ENCODE measurements at places on chromosomes 11 and 22. TPM values are rescaled to one million over a fixed set of nuclear protein-coding genes. Genes with fewer than 3 reads are reported as not detected.

- DNase-seq: no peak
Observed at GRCh38 chr11:45517171-45517770, 148.2 kb downstream of the CHST1 start.

DNA sequence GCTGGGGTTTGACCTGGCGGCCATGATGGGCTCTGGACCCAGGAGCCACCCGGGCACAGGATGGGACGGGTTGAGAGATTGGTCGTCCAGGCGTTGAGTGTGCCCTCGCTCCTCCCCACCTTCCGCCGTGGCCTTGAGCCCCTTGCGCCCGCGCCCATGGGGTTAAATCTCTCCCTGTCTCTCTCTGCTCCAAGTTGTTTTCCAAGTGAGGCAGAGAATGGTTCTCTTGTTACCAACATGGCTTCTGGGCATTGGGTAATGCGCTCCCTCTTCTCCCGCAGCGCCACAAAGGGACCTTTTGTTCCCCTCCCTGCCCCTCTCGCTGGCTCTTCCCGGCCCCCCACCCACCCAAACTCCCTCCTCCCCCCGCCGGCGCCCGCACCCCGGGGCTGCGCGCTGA, 18.8 kb upstream of the PICK1 start:
- DNase-seq: no peak

GRCh38 chr11:85823816-85824215, 12.9 kb upstream of the SYTL2 start:
- DNase-seq: no peak

The DDX25 gene
- not detected for total RNA-seq

DNA sequence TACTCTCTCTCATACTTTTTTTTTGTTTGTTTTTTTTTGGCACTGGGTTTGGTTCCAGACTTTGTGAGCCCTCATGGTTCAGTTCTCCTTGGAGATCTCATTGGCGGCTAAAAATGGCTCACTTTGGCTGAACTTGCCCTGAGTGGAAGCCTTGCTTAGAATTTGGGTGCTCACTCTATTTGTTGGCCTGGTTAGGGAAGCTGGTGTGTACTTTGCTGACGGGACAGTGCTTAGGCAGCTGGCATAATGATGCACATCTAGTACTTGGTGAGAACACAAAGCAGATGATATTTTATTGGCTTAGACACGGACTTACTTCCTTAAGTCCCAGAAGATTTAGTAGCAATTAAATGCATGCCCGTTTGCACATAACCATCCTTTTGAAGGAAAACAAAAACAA, 66.5 kb upstream of the GRAMD1B start:
- DNase-seq: no peak

DNA sequence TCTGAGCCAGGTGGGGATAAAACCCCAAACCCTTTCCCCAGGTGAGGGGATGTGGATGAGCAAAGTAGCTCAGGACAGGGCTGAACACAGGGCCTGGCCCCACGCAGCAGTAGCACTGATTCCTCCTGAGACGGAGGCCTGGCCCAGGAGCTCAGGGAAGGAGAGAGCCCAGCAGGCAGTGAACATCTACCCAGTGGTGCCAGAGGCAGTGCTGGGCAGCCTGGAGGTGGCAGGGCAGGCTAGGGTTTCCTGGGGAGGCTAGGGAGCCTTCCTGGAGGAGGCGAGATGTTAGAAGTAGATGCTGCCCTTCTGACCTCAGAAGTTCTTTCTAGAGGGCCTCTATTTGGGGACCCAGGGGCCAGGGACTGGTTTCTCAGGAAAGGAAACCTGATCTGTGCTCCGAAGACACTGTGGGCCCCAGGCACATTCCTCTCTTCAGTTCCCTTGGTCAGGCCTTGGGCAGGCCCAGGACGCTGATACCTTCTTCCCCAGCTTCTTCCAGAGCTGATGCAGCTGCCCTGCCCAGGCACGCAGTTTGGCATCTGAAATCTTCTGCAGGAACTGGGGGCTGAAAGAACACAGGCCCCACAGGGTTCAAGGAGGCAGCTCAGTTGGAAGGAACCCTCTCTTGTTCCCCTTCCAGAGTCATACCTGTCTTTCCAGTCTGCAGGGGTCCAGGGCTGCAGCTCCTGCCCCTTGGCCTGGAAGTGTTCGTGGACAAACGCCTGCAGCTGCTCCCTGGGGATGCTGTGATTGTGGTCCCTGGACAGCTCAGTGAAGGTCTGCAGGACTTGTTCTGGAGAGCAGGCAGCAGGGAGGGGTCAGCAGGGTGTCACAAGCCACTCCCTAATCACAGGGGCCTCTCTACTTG, 16.8 kb downstream of the TREH start:
- no peak for DNase-seq

GRCh38 chr11:45073685-45074141, 72.7 kb upstream of the PRDM11 start:
- no peak for DNase-seq

The MS4A1 gene
- not detected for total RNA-seq

The TRIM6 gene
- total RNA-seq: 1.9 TPM

GRCh38 chr22:47784991-47785390, 1022.5 kb downstream of the TBC1D22A start:
- DNase-seq: peak; percentile 64

DNA sequence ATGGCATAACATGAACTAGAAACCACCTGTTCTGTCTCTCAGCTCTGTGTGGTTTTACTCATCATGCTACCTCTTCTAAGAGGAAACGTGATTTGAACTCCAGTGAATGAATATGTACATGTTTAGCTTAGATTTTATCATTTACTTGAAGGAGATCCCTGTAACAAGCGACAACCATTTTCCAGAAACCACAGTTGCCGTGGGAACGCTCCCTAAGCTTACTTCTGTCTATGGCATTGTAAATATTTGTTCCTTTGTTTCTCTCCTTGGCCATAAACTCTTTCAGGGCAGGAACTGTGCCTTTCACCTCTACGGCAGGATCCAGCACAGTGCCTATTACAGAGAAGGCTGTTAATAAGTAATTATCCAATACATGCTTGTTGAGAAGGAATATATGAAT, 17.1 kb upstream of the TPH1 start:
- DNase-seq: no peak

GRCh38 chr11:44243595-44244343, 66.2 kb downstream of the ALX4 start:
- DNase-seq: no peak

The SPTBN2 gene
- total RNA-seq: 12.9 TPM

GRCh38 chr22:23180893-23181720, 798 bp downstream of the BCR start:
- no peak for DNase-seq

The TREH gene
- total RNA-seq: not detected

The APBB1 gene
- total RNA-seq: 57.7 TPM
